ENCODE measurements at places on chromosomes 5 and 9.

DNA sequence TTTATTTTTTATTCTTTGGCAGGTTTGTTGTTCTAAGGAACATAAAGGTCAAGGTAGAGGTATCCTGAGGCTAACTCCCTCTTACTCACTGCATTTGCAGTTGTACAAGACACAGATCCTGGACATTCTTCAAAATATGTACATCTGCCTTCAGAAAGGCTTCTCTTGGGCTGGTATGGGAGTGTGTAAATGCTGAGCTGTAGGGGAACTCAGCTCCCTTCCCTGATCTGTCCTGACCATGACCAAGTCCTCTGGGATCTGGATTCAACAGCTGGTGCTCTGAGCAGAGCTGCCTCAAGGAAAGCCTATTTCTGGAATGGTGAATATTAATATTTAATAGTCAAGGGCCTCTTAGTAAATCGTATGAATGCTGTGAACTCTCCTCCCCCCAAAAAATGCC is 117.4 kb downstream of the PRKACG start:
- DNase-seq: no peak

GRCh38 chr9:33867747-33868439 is 50.9 kb downstream of the UBE2R2 start:
- DNase-seq: no peak

DNA sequence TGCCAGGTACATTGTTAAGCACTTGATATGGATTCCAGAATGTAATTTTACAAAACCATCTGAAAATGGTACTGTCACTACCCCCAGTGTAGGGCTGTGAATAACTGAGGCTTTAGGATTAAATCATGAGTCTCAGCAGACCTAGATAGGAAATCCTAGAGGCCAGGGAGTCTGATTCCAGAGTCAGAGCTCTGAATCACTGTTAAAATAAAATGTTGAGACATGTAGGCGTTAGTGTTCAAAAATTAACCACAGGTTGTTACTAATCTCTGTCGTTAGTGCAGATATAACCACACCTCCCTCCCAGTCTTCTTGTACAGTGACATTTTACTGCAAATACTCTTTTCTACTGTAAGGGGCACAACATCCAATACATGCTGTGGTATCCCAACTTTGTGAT is 1828.8 kb downstream of the MAT2B start:
- no peak for DNase-seq

GRCh38 chr9:3608011-3608410 is 82.2 kb upstream of the RFX3 start:
- DNase-seq: no peak

DNA sequence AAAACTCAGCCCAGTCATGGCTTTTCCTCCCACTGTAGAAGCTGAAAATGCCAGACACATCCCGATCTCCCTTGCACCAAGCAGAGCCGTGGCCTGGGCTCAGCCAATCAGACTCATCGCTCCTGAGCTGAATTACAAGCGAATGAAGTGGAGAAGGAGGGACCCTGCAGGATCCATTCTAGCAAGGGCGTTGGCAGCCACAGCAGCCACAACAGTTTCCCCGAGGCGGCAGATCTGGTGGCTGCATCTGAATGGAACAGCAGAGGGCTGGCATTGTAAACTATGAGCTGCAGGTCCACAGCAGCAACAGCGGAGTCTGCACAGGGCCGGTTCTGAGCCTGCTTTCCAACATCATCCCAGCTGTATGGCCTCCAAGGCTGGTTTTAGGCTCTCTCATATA is 23.8 kb downstream of the ALG2 start:
- DNase-seq: no peak

GRCh38 chr9:27165670-27166069 is 56.6 kb downstream of the TEK start:
- no peak for DNase-seq

GRCh38 chr9:134867917-134868750 is 12.5 kb upstream of the FCN2 start:
- no peak for DNase-seq

- DNase-seq: no peak
Observed at GRCh38 chr9:127175319-127175715, 52.9 kb upstream of the ANGPTL2 start.

GRCh38 chr5:132008163-132008473 is 3.3 kb downstream of the ACSL6 start:
- no peak for DNase-seq

GRCh38 chr9:114070188-114071103 is 7.7 kb downstream of the AMBP start:
- no peak for DNase-seq

GRCh38 chr5:139501381-139501780 is 18.8 kb upstream of the STING1 start:
- DNase-seq: no peak

DNA sequence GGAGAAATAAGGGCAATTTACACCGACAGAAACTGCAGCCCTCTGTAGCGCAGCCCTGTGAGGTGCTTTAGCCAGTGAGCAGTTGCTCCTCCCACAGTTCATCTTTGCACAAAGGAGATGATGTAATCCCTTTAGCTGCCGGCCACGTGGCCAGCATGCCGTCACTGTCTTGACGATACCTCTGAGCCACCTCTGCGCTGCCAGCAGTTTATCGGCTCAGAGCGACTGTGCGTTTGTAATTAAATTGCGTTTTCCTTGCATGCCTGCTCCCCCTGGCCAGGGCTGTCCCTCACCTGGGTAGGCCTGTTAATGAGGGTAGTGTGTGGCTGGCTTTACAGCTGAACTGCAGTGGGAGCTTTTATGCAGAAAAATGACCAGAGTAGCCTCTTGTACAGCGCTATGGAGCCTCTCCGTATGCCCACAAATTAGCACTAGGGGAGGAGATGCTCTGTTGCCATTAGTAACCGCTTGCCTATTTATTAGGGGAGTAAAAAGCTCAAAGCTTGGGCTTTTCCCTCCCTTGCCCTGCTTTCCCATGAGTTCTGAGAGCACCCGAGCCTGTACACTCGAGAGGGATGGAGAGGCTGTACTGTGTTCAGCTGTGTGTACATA is 107.0 kb downstream of the TRIO start:
- no peak for DNase-seq

DNA sequence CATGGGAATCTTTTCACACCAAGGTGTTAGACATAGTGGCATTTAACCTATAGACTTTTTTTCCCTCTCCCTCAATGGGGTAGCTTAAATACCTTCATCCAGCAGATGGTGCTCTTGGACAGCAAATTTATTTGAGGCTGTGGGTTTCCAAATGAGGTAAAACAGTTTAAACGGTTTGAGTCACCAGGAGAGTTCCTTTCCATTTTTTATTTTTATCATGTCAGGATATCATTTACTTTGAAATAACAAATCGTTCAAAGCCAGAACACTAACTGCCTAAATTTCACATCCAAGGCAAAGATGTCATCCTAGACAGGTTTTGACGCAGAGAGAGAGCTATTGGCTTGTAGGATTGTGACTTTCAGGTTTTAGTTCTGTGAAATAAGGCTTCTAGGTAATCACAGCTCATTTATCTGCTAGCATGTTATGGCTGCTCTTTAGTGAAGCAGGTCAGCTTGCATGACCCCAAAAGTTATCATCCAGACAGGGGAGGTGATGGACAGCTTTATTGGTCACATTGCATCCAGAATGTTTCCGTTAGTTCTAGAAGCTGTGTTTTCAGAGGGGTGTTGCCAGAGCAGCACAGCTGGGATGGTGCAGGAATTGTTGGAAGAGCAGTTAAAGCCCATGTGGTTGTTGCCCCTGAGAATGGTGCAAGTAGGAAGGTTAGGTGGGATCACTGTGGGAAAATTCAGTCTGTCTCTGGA is 69.8 kb downstream of the KDM4C start:
- DNase-seq: peak; percentile 15

- no peak for DNase-seq
Observed at GRCh38 chr5:83331842-83332241, 139.7 kb upstream of the VCAN start.

DNA sequence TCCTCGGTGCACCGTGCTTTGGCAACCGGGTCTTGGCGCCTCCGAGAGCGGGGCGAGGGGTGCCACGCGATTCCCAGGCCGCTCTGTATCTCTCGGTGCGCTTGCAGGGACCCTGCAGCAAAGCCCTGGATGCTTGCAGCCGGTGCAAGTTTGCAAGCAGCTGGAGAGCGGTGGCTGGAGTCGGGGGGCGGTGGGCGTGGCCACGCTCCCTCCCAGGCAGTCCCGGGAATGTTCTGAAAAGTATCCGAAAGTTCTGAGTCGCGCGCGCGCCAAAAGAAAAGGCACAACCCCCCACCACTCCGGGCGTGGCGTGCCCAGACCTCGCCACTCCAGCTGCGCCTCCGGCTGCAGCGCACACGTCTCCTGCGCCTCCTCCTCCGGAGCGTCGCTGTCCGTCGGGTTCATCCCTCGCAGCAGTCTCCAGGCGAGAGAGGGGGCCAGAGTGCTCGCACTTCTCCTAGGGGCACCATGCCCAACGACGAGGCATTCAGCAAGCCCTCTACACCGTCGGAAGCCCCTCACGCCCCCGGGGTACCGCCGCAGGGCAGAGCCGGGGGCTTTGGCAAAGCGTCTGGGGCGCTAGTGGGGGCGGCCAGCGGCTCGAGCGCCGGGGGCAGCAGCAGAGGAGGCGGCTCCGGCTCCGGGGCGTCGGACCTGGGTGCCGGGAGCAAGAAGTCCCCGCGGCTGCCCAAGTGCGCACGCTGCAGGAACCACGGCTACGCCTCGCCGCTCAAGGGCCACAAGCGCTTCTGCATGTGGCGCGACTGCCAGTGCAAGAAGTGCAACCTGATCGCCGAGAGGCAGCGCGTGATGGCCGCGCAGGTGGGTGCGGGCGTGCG is at the start of gene DMRT1:
TSS of gene DMRT1 (plus strand) at position 327 of the 839 bp plus-strand sequence. CDS start at position 469, 142 bp downstream.
- no peak for DNase-seq

GRCh38 chr9:107867738-107868137 is 378.2 kb upstream of the KLF4 start:
- no peak for DNase-seq

DNA sequence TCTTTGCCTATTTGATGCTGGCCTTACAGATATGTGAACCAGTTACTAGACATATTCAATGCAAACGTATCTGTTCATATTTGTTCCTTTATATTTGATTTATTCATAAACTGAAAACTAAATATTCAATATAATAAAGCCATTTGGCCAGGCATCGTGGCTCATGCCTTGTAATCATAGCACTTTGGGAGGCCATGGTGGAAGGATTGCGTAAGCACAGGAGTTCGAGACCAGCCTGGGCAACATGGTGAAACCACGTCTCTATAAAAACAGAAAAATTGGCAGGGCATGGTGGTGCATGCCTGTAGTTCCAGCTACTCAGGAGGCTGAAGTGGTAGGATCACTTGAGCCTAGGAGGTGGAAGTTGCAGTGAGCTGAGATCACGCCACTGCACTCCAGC is 49.2 kb upstream of the CTNNAL1 start:
- no peak for DNase-seq

DNA sequence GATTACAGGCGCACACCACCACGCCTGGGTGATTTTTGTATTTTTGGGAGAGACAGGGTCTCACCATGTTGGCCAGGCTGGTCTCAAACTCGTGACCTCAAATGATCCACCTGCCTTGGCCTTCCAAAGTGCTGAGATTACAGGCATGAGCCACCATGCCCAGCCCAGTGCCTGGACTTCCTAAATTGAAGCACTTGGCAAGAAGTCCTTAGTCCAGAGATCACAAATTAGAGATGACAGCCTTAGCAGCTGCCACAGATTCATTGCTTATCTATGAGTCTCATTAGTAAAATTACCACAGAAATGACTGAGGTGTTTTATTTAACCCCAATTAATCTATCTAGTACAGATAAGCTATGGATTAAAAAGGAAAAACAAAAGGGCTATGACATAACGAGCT is 19.2 kb downstream of the EFCAB9 start:
- no peak for DNase-seq

DNA sequence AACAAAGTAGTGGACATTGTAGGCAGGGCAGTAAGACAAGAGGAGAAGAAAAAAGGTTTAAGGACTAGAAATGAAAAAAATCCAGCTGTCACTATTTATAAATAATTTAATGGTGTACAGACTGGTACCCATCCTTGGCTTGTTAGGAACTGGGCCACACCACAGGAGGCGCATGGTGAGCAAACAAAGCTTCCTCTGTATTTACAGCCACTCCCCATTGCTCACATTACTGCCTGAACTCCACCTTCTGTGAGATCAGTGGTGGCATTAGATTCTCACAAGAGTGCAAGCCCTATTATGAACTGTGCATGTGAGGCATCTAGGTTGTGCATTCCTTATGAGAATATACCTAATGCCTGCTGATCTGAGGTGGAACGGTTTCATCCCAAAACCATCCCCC is 62.6 kb upstream of the DMAC1 start:
- no peak for DNase-seq

DNA sequence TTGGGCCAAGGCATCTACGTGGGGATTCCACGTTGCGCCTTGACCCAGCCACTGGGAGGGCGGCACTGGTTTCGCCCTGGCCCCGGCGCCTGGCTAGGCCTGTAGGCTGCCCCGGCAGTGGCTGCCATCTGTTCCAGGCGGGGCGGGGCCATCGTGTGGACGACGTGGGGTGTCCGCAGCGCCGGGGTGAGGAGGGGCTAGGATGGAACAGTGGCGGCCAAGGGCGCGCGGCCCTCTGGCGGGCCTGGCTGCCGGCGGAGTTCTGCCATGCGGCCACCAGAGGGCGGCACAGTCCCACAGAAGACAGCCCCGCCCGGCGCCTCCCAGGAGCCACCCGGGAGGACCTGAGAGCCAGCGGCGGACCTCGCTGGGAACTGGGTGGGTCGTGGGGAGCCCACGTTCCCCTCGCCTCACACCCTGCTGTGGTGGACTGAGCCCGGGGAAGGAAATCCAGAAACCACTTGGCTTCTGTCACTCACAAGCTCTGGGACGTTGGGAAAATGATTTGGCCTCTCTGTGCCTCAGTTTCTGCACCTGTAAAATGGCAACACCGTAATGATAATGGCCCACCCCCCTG is 22.6 kb upstream of the RAPGEF1 start:
- peak; percentile 83 for DNase-seq

DNA sequence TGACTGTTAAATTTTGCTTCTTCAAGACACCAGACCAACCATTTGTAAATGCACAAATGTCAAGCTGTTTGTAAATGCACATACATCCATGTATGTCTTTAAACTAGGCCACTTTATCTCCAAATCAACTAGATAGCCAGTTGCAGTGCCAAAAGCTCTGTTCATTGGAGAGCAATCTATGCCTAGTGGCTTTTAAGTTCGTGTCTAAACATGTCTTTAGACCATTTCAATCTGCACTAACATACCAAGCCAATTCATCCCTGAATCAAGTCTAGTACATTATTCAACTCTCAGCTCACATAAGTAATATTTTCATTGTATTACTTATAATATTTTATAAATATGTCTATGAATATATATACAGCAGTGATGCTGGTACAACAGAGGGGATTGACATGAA is 985.9 kb downstream of the CDH18 start:
- DNase-seq: no peak

DNA sequence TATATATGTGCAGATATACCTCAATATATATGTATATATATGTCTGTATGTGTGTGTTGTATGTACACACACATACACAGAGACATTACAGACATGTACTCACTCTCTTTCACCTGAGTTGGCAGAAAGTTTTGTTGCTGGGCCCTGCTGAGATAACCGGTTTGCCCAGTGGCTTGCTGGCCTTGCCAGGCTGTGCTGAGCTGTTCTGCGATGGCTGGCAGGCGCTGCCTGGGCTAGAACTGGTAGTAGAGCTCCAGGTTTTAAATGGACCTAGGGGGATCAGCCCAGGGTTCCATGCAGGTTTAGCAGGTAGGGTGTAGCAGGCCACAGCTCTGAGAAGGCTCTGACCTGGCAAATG is 394.3 kb downstream of the GADD45G start:
- DNase-seq: no peak
